ENCODE measurements at places on chromosomes 2 and 18.

DNA sequence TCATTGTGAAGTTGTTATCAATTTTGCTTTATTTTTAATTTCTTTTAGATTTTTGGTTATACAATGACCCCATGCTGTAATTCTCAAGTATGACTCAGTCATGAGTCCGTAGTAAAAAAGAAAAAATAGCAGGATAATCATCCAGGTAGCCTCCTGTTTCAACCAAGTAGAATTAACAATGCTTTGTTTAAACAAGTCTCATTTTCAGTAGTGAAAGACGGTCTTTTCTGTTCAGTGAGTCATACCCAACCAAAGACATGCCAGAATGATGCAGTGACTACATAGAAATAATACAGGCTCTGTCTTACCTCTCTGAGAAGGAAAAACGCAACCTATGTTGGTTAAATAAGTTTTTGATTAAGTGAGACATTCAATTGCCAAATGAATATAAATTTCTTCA is 67.8 kb upstream of the DSC1 start:
- no peak for DNase-seq

DNA sequence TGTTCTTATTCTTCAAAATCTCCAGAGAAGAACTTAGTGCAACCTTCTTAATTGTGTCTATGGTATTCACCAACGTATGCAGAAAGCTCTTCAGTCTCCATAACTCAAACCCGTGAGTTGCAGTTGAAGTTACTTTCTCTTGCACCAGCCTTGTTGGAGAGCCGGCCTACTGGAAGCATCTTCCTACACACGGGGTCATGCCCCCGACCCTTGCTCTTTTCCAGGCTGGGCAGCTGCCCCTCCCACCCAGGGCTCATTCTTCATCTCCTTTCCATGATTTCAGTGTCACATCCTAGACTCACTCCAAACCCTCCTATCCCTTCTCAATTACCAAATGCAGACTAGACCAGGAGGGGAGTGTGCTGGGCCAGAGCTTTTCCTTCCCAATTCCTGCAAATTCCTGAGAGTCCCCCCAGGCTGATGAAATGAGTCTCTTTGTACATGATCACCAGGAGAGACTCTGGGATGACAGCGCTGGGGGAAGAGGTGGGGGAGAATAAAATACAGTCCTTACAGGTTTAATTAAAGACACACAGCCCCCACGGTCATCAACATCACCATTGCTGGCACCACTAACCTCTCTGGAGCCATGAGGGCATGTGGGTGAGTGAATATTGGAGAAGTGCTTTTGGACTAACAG is 75.3 kb downstream of the COLEC12 start:
- DNase-seq, result no peak

- DNase-seq, result no peak
Observed at GRCh38 chr2:51324051-51324450, 292.1 kb upstream of the NRXN1 start.

GRCh38 chr2:44098050-44098449 is 70.6 kb upstream of the PPM1B start:
- no peak for DNase-seq
